ENCODE measurements at places on chromosomes 12 and 14.

DNA sequence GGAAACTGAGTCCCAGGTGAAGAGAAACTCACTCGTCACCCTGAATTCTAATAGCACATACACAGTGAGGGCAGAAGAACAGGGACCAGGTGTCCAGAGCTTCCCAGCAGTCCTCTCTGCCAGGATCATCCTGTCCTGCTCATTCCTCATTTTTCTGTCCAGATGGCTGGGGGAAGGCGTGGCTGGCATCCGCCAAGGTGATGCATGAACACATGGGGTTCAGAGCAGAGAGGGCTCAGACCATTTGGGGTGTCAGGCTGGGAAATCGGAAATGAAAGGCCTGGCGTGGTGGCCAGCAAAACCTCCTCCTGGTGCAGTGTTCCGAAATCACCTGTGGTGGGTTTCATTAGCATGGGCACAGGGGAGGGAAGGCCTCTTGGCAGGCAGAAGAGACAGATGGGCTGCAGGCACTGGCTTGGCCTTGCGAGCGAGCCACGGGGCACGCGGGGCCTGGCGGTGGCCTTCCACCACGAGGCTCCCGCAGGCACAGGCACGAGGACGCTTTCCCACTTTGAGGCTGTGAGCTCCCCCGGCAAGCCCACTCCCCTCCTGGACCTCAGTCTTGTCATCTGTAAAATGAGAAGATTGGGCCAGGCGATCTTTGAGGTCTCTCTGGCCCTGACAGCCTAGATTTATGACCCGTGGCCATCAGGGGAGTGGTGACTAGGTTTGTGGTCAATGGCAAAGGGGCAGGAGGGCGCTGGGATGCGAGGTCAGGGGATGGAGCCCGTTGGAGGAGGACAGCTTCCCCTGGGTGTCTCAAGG, 68.5 kb downstream of the TSPAN9 start:
- no peak for DNase-seq

DNA sequence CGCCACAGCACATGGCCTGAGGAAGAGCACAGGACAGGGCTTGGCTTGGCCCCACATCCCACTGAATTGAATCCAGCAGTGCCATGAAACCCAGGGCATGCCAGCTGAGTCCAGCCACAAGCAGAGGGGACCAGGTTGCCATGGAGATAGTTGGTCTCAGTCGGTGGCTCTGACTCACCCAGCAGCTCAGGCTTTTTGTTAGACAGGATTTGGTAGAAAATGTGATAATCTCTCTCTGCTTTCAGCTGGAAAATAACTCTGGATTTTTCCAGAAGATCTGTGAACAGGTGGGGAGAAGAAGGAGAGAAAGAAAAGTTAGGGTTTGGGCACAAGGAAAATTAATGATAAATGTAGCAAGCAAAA, 4.8 kb downstream of the MYH7 start:
- DNase-seq, result no peak

- no peak for DNase-seq
Observed at GRCh38 chr12:51415931-51416330, 8.7 kb upstream of the SLC4A8 start.

DNA sequence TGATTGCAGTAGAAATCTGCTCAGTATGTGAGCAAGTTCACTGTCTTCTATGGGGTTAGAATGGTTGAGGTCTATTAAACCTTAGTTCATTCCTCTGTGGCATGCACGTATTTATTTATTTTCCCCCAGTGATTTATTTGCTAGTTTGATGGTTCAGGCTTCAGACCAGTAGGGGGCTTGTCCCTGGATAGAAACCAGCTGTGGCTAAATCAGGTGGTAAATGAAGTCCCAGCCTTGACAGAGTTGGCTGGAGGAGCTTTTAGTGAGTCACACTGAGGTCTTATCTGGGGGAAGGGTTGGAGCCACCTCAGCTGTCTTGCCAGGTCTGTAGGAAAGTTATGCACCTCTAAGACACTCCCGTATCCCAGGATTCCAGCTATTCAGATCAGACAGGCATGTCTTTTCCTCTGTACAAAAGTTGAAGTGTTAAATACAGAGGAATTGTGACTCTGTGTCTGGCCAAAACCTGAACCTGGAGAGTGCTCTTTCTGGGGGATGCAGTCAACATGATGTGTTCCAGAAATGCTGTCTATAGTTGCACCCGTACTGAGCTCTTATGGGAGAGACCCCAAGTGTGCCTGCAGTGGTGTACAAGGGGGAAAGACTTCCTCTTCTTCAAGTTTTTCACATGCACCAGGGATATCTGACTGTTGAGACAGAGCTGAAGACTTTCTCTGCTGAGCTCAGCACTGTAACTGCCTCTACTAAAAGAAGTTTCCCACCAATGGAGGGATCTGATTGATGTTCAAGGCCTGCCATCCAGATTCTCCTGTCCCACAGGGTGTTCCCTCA, 1322.1 kb downstream of the TMEM121 start:
- DNase-seq, result peak; percentile 30

GRCh38 chr14:83913476-83913875, 1616.5 kb upstream of the FLRT2 start:
- DNase-seq, result no peak

DNA sequence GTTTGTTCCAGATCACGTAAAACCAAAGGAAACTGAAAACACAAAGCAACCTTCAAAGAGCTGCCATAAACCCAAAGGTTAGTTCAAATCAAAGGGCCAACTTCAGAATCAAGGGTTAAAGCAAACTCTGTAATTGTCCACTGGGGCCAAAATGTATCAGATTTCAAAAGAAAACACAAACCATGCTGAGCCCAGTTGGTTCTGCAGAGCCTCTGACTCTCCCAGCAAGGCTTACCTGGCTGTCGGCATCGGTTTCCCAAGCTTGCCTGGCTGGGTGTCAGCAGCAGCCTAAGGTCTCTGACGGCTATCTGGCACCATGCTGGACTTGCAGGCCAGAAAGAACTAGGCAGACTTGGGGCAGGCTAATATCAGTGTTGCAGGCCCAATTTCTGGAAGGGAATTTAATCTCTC, 125.3 kb downstream of the DAD1 start:
- DNase-seq, result no peak

DNA sequence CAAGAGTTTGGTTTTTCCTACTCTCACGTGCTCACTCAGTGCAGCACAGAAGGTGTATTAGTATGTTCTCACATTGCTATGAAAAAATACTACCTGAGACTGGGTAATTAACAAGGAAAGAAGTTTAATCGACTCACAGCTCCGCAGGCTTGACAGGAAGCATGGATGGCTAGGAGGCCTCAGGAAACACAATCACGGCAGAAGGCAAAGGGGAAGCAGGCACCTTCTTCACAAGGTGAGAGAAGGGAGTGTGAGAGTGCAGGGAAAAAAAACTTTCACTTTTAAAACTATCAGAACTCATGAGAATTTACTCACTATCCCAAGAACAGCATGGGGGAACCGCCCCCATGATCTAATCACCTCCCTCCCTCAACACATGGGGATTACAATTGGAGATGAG, 185.8 kb upstream of the TMPO start:
- no peak for DNase-seq

DNA sequence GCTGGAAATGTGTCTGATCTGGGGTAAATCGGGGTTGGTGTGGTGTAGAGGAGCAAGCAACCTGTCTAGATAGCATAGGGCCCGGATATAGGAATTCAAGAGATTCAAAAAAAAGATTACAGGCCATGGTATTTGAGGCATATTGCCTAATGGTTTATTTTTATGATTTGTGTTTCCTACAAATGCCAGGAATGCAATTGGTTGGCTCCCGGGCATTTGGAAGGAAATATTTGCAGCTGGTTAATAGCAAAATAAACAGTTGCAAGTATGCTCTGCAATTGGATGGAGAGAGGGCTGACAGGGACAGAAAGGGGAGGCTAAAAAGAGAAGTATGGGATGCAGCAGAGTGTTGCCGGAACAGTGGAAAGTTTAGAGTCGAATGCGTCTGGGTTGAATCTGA, 315.6 kb upstream of the ATP2B1 start:
- no peak for DNase-seq

- DNase-seq, result no peak
Observed at GRCh38 chr12:3605692-3606091, 114.7 kb downstream of the PRMT8 start.

DNA sequence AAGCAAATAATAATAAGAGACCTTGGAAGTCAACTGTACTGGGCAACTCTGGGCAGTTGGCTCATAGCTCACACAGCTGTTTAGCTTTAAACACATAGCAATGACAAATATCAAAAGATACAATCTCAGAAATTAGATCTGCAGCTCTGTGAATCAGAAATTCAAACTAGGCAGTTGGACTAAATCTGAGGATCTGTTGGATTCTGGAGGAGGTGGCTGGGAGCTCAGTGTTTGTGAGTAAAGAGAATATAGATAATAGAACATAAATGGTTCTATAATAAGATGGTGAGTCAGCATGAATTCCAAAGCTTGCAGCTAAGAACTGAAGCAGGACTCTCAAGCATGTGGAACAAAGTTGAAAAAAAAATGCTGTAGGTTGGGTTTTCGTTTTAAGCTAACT, 1949.4 kb upstream of the SEL1L start:
- no peak for DNase-seq

DNA sequence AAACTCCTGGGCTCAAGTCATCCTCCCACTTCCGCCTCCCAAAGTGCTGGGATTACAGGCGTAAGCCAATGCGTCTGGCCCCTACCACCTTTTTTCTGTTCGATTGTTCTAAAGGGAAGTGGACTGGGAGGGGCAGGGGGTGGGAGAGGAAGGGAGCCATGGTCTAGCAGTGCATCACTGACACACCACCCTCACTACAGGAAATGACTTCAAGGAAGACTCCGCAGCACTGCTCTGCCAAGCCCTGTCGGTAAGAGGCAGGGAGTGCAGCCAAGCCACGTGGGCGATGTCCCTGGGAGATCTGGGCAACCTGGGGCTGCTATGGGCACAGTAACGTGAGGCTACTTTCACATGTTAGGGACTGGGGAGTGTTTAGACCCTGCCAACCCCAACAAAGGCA, 18.0 kb downstream of the LRRC74A start:
- DNase-seq, result no peak

- DNase-seq, result peak; percentile 23
Observed at GRCh38 chr12:48972213-48972951, 847 bp upstream of the WNT10B start.

GRCh38 chr12:68882251-68882964, 50.6 kb downstream of the CPM start:
- DNase-seq, result no peak

DNA sequence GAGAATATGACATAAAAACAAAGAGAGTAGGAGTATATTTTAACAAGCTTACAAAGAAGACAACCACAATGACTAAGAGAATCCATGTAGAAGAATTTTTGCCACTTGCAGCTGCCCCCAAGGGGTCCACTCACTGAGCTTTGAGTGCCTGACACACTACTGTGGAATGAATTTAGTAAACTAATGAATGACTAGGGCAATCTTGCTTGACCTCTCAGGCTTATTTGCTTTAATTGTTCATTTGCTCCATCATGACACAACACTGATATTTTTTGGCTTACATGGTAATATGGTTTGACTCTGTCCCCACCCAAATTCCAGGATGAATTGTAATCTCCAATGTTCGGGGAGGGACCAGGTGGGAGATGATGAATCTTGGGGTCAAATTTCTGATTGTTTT, 249.1 kb upstream of the FAR2 start:
- no peak for DNase-seq
